ENCODE measurements at places on chromosomes 2 and 18.

- DNase-seq: no peak
Measured at GRCh38 chr2:70777450-70777849, 9.4 kb upstream of the ADD2 start.

GRCh38 chr18:29188760-29189159 is 1011.8 kb upstream of the CDH2 start:
- no peak for DNase-seq

DNA sequence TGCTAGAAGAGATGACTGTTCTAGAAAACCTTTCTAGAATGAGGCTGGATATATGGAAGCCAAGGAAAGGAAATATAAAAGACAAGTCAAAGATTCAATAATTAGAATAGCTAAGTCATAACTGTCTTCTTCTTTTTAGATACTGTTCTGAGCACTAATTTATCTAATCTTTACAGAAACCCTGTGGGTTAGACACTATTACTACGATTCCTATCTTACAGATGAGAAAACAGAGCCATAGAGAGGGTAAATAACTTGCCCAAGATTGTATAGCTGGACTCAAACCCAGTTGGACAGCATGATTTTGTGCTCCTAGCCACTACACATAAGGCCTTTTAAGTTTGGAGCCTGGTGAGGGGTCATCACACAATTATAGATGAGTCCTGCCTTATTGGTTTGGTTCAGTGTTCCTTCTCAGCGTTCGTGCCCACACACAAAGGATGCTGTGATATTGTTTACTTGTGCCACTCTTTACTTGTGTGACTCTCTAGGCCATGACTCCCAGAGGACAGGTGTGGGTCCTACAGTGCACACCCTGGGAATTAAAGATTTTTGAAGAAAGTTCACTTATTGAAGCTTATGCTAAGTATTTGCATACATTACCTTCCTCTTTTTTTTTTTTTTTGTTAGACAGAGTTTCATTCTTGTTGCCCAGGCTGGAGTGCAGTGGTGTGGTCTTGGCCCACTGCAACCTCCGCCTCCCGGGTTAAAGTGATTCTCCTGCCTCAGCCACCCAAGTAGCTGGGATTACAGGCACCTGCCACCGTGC is 153.7 kb downstream of the PRKCE start:
- no peak for DNase-seq

DNA sequence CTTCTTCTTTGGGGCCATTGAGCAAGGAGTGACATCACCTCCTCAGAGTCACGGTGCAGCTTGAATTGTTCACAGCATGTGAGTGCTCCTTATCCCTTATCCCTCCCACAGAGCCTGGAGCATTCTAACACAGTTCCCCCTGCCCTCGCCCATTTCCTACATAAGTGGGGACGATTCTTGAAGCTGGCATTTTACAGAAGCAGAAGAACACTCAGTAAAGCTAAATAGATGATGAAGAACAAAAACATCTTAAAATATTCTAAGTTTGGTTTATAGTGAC is 135.8 kb upstream of the APCDD1 start:
- DNase-seq: no peak

DNA sequence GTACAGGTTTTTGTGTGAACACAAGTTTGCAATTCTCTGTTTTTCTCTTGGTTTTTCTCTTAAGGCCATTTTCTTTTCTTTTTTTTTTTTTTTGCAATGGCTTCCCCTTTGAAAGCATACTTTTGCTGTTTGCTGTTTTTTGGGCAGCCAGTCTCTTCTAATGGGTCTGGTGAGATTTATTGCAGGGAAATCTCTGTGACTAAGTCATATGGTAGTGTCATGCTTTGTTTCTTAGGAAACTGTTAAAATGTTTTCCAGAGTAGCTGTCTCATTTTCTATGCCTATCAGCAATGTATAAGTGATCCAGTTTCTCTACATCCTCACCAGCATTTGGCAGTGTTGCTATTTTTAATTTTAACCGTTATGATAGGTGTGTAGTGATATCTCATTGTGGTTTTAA is 27.9 kb upstream of the CDCA7 start:
- no peak for DNase-seq

DNA sequence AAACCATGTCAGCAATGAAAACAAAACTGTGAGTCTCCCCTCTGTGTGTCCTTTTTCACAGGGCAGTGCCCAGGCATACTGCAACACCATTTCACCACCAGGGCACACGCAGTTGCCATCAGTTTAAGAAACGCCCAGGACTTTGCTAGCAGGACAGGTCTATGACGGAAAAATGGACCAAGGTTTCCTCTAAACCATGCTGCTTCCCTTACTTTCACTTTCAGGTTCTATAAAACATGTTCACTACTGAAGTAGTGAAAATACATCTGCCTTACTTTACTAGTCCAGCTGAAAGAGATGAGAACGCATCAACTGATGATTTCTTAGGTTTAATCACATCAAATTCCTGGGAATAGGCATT is 110.5 kb downstream of the TCF4 start:
- no peak for DNase-seq

GRCh38 chr2:104866883-104867812 is 13.2 kb downstream of the POU3F3 start:
- DNase-seq: no peak

- no peak for DNase-seq
Measured at GRCh38 chr18:69705987-69706386, 241.7 kb downstream of the CD226 start.

GRCh38 chr2:43634604-43635306 is 2.3 kb upstream of the PLEKHH2 start:
- no peak for DNase-seq

GRCh38 chr2:119220720-119221301 is 2.8 kb upstream of the STEAP3 start:
- DNase-seq: no peak

DNA sequence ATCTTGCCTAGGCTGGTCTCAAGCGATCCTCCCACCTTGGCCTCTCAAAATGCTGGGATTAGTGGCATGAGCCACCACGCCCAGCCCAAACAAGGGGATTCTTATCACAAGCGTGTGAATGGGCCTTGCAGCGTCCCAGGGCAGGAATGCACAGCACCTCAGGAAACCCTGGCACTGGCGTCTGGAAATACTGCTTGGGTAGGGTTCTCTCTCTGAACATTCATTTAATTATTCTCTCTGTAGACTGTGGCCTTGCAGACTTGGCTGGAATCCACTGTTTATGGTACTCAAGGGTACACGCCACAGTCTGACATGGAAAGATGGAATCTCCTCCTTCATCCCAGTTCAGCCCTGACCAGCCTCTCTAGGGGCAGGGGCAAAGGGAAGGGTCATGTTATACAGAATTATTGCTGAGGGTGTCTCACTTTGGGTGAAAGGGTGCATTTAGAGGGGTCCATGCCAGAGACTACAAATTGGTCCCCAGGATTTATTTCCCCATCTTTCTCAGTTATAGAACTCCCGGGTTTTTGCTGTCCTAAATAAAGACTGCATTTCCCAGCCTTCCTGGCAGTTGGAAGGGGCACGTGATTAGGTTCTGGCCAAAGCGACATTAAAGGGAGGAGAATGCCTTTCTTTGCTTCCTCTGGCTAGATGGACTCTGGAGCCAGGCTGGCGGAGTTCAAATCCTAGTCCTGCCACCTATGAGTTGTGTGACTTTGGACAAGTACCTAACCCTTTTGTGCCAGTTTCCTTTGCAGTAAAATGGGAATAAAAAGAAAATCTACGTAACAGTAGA is 147.2 kb upstream of the HAAO start:
- DNase-seq: no peak

- no peak for DNase-seq
Measured at GRCh38 chr18:49169037-49169521, 218.3 kb upstream of the SMAD7 start.
